Retinal pigment epithelial cell (primary cell): ENCODE measurements at places on chromosomes 2 and 18.

- DNase-seq, result peak; percentile 13
These were observed 643.3 kb downstream of the SOCS6 start for GRCh38 chr18:70931942-70932814.

DNA sequence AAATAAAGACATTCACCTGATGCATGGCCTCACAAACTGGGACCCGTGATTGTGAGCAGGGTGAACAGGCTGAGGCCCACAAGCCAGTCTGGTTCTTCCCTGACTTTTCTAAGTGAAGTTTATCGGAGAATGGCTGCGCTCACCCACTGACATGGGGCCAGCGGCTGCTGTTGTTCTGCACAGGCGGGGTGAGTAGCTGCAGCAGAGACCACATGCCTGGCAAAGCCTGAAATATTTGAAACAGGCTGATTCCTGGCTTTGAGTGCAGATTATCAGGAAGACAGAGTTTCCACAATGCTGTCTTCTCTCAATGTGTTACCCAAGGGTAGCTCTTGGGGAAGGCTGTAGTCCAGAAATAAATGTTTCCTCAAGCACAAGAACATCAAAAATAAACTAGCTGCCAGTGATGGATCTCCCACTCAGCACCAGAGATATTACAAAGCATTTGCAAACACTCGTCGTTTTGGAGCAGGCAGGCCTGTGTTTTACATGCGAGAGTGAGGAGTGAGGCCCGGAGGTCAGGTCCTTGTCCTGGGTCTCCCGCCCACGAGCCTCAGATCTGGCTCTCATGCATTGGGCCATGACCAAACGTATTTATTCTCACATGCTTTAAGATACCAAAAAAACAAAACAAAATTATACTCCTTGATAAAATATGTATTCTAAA lies 647.1 kb downstream of the GALR1 start:
- DNase-seq, result no peak

DNA sequence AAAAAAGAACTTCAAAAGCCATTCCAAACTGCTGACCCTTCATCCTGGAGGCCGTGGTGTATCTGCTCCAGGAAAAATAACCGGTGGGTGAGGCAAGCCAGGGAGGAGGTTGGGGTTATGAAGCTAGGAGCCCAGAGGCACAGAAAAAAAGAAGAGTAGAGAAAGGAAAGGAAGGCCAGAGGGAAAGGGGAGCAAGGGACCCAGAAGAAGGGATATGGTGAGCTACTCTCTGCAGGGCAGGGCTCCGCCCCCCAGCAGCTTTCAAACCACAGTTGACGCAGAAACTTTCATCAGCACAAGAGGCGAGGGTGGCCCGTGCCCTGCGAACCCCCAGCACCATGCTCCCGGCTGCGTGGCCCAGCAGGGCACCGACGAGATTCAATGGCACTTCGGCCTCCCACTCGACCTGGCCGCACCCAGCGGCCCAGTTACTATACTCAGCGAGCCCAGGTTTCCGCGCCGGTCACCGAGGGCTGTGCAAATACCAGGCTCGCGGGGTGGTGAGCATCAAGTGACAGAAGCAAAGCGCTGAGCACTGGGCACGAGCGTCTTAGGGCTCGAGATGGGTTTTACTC lies 665 bp downstream of the MCM6 start:
- no peak for DNase-seq

DNA sequence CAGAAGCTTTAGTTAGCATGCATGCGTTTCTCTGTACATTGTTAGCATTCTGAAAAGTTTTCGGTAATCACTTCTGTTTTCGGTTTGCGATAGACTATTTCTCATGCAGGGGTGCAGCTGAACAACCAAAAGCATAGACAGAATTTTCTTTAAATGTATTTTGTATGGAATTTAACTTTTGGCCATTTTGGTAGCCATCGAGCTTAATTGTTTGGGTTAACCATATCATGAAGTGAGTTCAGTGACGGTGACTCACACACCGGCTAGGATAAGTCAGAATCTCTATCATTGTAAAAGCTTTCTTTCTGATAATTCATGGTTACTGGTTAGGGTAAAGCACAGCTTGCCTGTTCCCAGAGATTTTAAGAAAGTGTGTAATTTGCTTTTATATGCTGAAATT lies 107.2 kb downstream of the CD226 start:
- DNase-seq, result no peak

GRCh38 chr2:20418519-20418918 lies 28.4 kb upstream of the RHOB start:
- no peak for DNase-seq

GRCh38 chr2:229109195-229109594 lies 161.9 kb downstream of the PID1 start:
- DNase-seq, result no peak

DNA sequence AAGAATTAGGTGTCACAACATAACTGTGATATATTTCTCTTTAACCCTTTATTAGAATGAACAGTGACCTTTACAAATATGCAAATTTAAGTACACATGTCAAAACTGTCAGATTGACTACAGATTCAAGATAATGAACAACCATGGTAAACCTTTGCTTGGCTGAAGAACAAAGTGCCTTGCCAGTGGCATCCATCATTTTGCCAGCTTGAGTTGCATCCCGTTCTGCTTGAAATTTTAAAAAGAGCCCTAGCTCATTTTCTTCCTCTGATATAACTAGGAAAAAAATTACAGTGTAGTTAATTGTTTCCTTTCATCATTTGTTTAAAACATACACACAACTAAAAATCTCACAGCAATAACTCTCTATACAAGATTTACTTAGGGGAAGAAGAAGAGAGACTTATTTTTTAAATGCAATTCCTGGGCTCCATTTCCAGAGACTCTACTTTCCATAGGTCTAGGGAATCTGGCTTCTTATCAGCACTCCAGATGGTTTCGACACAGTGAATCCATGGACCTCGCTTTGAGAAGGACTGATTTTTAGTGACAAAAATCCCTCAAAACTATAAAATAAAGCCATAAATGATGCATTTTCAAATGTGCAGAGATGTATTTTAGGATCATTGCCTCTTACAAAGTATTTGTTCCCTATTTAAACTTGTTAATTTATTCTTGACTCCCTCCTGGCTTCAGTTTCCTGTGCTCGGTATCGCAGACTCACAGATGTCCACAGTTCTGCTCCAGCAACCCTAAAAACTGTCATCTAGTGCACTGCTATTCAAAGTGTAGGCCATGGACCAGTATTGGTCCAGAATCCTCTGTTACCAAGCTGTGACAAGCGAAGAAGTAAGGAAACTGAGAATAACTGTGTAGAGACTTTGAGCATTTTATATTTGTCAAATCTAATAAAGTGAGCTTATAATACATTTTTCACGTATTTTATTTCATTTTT lies 50.1 kb downstream of the ICA1L start:
- DNase-seq, result no peak

- DNase-seq, result no peak
These were observed 709 bp downstream of the PTPN2 start for GRCh38 chr18:12883372-12883683.

DNA sequence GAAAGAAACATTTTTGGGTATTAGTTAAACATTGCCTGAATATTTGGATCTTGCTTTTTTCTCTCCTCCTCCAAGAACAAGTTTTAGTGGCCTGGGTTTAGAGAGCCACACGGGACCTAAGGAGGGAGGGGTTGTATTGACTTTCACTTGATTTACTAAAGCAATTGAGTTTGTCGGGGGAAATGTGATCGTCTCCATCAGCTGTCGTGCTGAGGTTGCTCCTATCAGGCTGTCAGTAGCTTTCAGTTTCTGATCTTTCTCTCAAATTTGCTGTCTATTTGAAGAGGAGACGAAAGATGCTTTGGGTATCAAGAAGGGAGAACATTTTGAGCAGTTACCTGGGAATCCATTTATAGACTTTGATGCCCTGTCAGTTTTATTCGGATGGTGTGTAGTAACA lies 106.0 kb downstream of the SETBP1 start:
- DNase-seq, result no peak

- peak; percentile 89 for DNase-seq
These were observed 22.6 kb downstream of the DHRS9 start for GRCh38 chr2:169091761-169092519.

DNA sequence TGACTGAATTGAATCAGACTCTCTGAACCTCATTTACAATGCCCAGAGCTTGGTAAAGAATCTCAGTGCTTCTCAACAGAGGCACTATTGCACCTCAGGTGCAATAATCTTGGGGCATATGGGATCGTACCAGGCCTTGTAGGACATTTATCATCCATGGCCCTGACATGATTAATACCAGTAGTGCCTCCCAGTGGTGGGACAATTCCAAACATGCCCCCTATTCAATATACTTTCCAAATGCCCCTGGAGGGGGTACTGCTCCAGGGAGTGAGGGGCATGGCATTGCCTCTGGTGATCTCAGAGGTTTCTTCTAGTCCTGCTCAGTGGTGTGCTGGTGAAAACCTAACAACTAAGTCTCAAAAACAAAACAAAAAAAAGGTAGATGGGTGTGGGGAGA lies 174.9 kb upstream of the SMAD2 start:
- no peak for DNase-seq

DNA sequence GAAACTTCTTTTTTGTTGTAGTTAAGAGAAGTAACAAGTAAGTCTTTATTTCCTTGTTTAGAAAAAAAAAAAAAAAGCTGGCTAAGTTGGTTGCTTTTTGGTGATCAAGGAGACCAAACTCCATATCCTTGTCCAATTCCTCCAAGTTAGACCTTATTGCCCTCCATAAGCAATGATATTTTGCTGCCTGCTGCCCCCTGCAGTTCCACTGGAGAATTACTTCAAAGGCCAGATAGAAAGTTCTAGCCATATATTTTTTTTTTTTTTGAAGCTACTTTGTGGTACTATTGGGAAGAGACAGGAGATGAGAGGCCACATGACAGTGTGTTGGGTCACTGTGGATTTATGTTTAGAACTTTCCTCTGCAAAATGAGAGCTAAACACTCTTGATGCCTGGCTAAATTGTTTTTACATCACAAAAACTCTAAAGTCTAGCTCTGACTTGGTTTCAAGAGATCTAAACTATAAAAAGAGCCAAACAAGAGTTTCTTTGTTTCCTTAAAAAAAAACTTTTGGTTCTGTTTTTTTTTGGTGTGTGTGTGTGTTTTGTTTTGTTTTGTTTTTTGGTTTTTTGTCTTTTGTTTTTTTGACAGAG lies 80.7 kb upstream of the RASGRP3 start:
- DNase-seq, result no peak

GRCh38 chr18:4352746-4353551 lies 102.2 kb downstream of the DLGAP1 start:
- no peak for DNase-seq

- no peak for DNase-seq
These were observed 1.1 kb downstream of the ID2 start for GRCh38 chr2:8682719-8683667.

DNA sequence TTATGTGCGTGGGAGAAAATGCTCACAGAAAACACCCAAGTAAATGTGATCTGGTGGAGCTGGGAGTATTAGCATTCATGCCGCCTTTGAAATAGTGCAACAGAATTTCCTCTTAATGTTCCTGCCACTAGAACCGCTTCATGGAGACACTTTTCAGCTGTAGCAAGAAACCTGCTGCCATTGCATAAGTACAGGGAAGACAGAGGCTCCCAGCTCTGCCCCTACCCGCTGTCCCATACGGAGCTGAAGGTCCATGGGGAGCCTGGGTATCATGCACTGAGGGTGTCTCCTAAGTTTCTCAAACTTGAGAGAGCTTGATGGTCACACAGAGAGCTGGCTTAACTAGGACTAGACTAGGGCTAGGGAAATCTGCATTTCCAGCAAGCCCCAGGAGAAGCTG lies 49.6 kb downstream of the CRIM1 start:
- no peak for DNase-seq

DNA sequence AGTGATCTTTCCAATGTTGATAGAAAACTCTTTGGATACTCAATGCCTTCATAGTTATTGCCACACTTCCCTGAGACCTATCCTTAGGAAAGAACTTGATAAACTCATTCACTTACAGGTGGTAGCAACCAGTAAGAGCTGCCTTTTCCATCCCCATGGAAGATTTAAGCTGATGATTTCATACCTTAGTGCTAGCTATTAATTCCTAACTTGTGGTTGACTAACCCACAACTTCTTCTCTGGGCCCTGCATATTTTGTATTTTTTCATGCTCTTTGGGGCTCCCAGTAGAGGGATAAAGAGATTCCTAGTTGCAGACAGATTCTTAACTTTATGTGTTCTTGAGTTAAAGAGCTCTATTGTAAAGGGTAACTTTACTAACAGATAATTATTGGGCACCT lies 25.2 kb upstream of the SIX3 start:
- no peak for DNase-seq

- DNase-seq, result no peak
These were observed 119.2 kb downstream of the ACOXL start for GRCh38 chr2:110851531-110851930.

DNA sequence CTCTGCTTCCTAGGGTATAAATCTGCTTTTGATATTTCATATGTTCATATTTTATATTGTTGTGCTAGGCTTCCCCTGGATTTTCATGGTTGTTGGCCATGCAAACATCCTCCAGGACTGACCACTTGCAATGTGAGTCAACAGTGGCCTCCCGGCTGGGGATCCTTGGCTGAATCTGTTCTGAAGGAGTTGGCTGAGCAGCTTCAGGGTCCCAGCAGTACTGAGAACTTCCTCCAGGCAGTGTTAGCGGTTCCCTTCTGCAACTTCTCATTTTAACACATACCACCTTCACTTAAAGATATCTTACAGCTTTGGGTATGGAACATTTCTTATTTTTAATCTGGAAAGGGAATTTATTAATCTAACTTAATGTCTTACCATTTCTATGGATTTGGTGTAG lies 122.1 kb downstream of the DTNB start:
- DNase-seq, result no peak

GRCh38 chr18:45860971-45861370 lies 35.5 kb downstream of the SIGLEC15 start:
- DNase-seq, result no peak

GRCh38 chr2:235264512-235264911 lies 229.3 kb upstream of the AGAP1 start:
- no peak for DNase-seq

GRCh38 chr2:54396107-54396506 lies 60.0 kb upstream of the SPTBN1 start:
- DNase-seq, result no peak

DNA sequence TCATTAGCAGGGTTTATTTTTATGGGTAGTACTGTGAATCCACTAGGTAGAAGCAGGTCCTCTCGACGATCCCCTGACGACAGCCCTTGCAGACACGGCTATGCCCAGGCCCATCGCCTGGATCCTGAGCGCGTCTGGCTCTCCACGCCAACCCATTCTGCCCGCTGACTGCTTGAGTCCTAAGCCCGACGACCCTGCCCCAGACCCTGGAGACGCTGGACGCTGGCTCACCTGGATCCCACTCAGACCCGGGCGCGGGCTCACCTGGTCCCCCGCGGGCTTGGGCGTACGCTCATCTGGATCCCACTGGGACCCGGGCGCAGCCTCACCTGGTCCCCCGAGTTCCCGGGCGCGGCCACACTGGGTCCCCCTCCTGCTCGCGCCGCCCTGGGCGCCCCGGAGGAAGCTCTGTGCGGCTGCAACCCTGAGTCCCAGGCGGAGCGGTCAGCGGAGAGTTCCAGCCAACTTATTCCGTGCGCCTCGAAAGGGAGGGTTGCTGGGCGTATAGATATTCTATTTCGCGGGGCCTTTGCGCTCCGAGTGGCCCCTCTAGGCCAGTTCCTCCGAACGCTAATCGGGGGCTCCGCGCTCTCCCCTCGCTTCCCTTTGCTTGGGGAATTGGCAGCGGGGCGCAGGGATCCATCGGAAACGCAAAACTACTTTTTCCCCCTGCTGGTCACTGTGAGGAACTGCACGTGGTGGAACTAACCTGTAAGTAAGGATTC lies 22.4 kb upstream of the RMP24 start:
- peak; percentile 19 for DNase-seq
